Neural crest cell (in vitro differentiated cells): ENCODE measurements at places on chromosomes 7 and 10. TPM values are rescaled to one million over a fixed set of nuclear protein-coding genes. Genes with fewer than 3 reads are reported as not detected.

DRGX gene
- total RNA-seq, result 0.18 and 0.19 TPM in 2 replicates

DNA sequence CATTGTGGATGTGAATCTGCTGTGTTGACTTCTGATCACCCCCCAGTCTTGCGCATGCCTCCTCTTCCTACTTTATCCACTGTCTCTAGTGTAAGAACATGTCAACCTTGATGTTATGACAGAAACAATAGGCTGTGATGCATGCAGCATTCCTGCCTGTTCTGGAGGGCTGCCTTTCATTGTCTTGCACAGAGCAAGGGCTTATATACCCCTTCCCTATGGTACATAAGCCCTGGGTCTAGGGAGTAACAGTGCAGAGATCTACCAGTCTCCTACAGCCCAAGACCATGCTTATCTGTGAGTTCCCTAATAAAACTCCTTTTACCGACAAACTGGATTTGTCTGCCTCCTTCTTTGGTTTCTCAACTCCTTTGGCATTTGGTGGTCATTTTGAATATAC, 177.0 kb upstream of the STK17A start:
- no peak for DNase-seq

DNA sequence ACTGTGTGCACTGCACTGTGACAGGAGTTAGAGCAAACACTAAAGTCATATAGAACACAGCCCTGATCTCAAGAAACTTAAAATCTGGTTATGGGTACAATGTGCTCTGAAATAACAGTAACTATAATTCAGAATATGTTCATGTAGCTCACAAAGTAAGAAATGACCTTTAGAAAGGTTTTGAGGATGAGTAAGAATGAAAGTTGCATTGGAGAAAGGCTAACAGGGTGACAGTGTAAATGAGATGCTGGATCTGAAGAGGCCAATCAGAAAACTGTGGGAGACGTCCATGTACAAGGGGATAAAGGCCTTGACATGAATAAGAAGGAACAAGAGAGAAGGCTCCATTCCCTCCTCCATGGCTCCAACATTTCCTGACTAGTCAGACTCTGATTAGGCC, 124.7 kb downstream of the GRM3 start:
- DNase-seq, result no peak

DNA sequence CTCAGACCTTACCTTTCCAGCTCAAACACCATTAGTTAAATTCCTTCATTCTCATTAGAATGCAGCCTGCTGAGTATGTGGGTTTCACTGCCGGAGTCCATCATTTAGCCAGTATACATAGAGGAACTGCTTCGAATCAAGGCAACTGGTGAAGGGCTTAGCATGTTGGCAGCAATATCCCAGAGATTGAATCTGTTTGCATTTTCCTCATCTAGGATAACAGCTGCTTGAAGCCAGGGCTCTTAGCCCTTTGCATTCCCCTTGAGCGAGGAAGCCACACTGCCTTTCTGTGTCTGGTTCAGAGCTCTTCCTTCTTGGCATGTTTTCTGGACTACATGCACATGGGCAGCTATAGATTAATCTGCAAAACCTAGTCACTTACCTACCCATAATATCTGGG, 14.7 kb downstream of the NODAL start:
- DNase-seq, result no peak

DNA sequence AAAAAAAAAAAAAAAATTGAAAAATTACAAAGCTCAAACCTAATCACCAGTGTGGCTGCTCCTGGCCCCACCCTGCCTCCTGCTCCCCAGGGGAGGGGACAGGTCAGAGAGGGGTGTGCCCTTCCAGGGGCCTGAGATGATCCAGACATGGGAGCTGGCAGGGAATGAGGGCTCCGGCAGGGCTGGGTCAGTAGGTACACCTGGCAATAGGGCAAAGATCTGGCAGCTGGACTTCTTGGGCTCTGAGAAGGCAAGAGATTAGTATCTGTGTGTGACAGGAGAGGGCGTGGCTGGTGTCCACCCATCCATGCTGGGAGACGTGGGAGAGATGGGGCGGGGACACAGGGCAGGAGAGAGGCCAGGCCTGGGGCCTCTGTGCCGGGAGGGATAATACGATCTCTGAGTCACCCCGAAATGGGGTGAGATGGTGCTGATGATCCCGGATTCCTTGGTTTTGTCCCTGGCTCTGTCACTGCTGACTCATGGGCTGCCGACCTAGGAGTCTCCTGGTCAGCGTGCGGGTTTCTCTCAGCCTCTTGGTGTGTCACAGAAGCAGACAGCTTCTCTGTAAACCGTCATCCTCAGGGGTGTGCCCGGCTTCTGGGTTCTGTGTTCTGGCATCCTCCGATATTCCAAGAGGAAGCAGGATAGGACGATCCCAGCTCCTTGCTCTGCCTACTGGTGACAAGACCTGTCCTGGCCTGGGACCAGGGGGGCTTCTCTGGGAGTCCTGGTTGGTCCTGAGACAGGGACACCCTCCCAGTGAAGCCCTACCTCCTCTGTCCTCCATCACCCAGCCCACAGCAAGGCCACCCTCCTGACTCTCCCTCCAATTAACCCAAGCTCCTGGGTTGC, 8.2 kb upstream of the CLDN4 start:
- no peak for DNase-seq

GRCh38 chr10:128859738-128860386, 607.2 kb upstream of the MGMT start:
- DNase-seq, result peak; percentile 40

GRCh38 chr10:47059606-47060311, 148.5 kb downstream of the PTPN20 start:
- DNase-seq, result no peak

ZNF365 gene
- 1.0 and 1.1 TPM in 2 replicates for total RNA-seq

DNA sequence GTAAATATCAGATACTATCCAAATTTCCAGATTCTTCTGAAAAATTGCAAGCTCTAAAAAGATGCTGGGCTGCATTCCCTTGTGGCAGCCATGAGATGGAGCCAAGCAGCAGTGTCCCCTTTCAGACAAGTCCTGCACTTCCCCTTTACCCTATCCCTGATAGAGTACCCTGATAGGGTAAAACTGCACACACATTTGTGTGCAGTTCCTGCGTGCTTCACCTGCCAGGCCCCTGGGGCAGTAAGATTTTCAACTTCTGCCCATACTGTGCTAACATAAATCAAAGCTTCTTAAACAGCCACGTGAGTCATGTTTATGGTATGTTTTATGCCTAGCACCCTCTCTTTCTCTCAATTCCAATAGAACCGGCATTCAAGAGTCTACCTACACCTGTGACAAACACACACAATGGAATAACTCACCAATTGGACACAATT, 52.2 kb downstream of the IFIT5 start:
- no peak for DNase-seq

GRCh38 chr10:78609976-78610375, 458.8 kb upstream of the ZMIZ1 start:
- no peak for DNase-seq

FASTK gene
- total RNA-seq, result 82.4 and 86.1 TPM in 2 replicates

DNA sequence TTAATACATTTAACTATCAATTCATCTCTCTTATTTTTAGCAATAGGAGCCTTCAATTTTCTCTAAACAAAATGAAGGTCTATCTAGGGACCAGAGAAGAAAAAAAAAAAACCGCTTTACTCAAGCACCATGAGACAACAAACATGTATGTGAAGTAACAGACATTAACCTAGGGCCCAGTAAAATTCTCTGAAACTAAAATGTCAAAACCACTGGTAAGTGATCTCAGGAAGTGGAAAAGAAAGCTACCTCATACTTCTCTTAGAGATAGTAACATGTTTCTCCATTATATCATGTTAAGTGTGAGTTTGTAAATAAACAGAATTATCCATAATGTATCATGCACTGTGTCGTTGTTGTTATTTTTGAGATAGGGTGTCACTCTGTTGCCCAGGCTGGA, 35.4 kb upstream of the PTER start:
- DNase-seq, result no peak

GRM3 gene
- total RNA-seq, result 2.9 and 3.4 TPM in 2 replicates

PPA1 gene
- 174 and 179 TPM in 2 replicates for total RNA-seq

DNA sequence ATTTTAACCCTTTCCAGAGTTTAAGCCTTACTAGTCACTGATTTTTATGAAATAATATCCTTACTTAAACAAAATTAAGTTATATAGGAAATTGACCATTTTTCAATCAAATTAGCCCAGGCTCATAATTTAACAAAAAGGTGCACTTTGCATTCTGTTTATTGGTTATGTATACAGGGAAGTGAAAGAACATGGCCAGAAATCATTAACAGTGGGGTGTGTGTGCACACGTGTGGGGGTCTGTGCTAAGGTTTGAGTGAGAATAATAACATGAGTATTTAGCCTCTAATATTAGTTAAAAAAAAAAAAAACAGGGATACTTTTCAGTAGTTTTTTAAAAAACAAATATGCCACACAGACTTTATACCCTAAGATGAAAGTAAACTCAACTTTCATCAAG, 510.5 kb upstream of the PFKP start:
- DNase-seq, result no peak

DNA sequence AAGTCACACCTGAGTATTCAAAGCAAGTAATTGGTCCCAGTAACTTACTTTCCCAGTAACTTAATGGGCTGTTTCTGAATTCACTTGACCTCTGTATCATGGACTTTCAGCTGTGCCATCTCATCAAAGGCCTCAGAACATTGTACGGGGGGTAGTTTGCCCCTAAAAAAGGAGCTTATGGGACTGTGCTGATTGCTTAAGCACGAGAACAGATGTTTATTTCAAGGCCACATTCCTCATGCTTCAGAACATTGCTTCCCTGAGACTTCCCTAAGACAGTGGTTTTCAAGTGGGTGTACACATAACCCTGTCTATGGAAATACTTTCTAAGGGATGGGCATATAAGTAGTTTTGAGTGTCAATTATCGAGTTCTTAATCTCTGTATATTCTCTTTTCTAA, 26.8 kb downstream of the CALCR start:
- DNase-seq, result no peak

GNAI1 gene
- 25.2 and 26.7 TPM in 2 replicates for total RNA-seq

- DNase-seq, result peak; percentile 40
These were observed 38.3 kb downstream of the AKR1B1 start for GRCh38 chr7:134420424-134421125.

DNA sequence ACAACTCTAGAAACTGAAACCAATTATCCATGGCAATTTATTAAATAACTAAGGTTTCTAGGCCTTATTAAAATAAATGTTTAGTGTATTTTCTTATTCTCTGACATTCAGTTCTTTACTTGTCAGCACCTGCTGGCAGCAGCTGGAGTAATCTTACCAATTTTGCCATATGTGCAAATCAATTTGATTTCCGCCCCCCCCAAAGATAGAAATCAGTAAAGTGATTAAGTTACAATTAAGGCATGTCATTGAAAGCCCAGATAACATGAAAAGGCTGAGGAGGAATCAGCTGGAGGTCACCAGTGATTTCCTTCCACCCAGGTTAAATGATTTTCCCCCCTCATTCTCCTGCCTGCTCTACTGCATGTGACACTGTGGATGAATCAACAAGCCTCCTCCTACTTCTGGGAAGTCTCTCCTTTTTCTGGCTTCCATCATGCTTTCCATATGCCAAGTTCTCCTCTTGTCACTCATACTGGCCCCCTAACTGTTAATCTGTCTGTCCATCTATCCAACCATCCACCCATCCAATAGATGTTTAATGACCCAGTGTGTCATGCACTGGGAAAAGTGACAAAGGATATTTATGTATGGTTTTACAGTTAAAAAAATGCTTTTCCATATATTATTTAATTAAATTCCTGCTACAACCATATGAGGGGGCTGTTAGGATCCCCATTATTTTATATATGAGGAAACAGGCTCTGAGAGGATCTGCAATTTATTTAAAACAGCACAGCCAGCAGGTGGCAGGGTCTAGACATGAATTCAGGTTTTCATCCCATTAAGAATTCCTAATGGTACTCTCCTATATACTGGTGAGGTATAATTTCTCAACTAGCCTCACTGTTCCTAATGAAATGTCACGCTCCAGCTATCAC, 116.5 kb downstream of the ATXN7L1 start:
- no peak for DNase-seq

- no peak for DNase-seq
These were observed 35.1 kb downstream of the CH25H start for GRCh38 chr10:89171996-89172395.

VIPR2 gene
- 0.09 and 0.16 TPM in 2 replicates for total RNA-seq

SLC16A12 gene
- not detected in 2 replicates for total RNA-seq
